Stimulated activated CD8-positive, alpha-beta memory T cell treated with anti-CD3 and anti-CD28 coated beads, Interleukin-4, amount 100 ng/mL, for 1 hour (primary cell): ENCODE measurements at places on chromosomes 5 and 9.

DNA sequence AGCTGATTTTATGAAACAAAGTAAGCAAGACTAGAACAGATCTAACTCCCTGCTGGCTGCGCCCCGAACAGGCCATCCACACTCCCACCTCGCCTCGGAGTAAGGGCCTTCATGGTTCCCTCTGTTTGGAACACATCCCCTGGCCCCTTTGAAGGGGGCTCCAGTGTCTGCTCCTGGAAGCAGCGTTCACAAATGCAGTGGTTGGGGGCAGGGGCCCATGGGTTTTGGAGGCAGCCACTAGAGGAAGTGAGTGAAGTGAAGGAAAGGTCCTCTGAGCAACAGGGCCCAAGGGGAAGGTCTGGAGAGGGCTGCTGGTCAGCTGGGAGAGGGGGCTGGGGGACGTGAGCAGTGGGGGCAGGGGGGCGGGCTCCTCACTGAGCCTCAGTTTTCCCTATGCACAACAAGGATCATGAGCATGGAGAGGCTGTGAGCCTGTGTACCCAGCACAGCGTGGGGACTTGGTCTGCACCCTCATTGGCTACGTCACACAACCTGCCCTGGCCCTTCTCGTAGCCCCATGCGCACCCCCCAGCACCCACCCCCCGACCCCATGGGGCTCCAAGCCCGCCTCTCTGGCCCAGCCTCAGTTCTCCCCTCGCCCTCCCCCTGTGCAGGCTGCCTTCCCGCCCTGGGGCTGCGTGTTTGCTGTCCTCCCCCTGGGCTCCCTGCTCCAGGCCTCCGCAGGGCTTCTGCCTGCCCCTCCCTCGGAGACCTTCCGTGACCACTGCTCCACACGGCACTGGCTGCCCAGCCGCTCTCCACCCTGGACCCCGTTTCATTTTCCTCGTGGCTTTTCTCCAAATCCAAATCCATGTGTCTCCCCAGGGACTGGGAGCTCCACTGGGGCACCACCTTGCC, 39.5 kb downstream of the RASGEF1C start:
- no peak for DNase-seq

GRCh38 chr5:60262576-60263295, 369.2 kb upstream of the PDE4D start:
- DNase-seq: no peak

DNA sequence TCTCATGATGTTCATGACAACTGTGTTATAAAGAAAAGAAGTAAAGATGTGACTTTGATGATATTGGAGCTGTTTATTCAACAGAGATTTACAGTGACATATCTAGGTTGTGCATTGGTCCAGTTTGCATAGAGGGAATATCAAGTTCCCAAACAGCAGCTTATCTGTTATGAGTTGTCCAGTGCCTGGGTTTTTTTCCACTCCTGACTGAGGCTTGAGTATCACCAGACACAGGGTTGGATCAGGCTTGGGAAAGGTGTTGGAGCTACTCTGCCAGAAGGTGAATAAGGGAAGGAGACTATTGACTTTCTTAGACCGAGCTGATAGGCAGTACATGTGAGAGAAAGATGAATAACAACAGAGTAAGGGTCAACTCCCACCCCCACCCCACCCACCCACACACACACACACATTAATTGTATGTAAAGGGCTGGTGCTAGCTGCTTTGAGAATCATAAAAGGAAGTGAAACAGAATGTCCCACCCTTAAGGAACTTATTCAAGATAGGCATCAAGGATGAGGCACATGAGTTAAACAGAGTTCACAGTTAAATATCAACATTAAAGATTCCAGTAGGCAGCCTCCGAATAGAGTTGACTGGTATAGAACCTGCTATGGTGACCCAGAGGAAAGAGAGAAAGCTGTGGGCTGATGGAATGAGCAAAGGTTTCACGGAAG, 33.0 kb upstream of the RASGRF2 start:
- no peak for DNase-seq

GRCh38 chr9:112599732-112600131, 113.1 kb downstream of the KIAA1958 start:
- DNase-seq: no peak

DNA sequence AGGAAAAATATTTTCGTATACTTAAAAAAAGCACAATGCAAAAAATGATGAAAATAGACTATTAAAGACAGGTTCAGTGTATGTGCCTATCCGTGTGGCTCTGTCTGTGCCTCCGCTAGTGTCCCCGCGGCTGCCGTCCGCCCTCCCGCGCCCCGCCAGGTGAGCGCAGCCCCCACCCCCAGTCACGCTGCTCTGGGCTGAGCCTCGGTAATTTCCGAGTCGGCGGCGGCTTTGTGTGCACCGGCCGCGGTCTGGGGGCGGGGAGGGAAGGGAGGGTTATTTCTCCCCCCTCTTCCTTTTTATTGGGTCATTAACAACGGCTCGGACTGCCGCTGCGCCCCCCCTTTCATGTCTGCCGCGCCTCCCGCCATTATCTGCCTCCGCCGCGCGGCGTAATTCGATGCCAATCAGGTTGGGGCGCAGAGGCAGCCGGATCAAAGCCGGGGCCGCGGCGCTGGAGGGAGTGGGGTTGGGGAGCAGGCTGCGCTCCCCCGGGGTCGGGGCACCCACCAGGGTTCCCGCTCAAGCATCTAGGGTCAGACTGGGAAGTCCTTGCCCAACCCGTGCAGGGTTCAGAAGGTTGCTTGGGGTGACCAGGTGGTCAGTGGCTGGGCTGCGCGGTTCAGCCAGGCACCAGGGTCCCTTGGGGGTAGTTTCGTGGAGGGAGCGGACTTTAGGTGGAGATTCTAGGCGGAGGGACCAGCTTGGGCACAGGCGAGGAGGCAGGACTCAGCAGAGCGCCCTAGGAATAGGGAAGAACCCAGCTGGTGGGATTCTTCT, 39.5 kb upstream of the PSD2 start:
- DNase-seq: no peak

GRCh38 chr9:12906646-12907045, 131.8 kb downstream of the LURAP1L start:
- DNase-seq: no peak

DNA sequence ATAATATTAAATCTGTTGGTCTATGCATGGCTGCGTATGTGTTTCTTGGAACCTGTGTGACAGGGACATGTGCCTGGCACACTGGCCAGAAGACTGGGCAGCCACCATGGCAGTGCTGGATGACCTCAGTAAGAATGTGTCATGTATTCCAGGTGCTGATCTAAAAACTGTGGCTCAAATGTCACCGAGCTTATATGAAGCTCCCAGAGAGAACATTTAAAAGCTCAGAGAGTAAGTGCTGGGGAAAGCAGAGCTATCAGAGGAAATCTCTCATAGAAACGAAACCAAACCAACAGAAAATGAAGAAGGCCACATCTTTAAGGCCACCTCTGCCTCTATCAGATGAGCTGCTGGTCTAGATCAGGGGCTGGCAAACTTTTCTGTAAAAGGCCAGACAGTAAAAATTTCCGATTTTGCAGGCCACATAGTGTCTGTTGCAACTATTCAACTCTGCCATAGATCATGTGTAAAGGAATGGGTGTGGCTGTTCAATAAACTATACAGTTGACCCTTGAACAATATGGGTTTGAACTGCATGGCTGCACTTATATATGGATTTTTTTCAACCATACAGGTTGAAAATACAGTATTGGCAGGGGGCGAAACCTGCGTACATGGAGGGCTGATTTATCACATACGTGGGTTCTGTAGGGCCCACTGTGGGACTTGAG, 31.8 kb downstream of the TSTD2 start:
- no peak for DNase-seq

DNA sequence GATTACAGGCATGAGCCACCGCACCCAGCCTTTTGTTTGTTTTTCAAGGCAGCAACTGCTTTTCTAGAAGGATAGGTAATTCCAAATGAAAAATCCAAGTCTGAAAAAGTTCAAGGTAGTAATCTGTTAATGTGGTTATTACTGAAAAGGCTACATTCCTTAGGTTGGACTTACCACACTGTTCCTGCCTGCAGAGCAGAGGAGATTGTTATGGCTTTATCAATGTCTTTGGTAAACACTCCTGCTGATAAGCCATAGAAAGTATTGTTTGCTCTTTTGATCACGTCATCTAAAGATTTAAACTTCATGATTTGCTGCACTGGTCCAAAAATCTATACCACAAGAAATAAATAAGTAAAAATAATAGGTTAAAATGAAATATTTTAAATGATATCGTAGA, 43.4 kb downstream of the ALDH1A1 start:
- DNase-seq: no peak

DNA sequence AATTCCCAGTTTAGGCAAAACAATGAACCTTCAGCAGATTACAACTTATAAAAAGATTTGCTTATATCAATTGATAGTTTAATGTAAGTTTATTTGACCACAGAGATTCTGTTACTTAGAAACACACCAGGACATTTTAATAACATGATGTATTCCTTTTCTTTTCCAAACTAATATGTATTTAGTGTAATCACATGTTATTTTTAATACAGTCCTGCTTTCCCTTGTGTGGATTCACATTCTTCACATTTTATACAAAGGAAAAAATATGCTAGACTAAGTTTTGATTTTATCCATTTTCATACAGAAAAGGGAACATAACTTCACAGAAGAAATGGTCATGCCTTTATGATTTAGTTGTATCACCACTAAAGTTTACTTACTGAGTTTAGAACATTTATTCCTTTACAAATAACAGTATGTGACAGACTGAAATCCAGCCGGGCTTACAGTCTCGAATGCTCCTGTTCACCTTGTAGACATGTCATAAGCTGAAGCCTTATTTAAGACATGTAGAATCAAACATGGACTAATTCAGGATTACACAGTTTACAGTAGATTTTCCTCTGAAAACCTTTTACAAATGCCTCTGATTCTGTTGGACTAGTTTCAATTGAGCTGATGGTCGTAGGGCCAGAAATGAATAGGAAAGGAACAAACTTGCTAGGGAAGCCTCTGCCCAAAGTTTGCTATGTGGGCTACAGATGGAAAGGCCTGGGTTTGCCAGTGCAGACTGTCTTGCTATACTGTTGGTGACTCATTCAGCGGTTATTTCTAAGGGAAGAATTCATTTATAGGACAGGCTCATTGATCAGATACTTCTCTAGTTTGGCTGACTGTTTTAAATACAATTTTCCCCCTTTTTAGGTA, 6.6 kb upstream of the ASPN start:
- DNase-seq: no peak

DNA sequence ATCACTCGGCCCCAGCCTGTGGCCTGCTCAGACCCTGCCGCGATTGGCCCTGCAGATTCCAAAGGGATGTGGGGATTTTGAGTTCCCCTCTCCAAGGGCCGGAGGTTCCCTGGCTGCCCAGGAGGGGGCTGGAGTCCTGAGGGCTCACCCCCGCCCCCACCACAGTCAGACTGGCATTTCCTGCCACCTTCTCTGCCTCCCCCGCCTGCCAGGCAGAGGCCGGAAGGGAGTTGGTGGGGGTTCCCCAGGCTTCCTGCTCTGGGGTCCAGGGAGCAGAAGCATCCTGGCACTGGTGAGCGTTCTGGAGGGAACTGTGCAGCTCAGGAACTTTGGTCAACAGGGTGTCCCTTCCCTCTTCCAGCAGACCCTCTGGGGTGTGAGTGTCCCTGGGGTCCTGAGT, 70.6 kb downstream of the RXRA start:
- DNase-seq: no peak

DNA sequence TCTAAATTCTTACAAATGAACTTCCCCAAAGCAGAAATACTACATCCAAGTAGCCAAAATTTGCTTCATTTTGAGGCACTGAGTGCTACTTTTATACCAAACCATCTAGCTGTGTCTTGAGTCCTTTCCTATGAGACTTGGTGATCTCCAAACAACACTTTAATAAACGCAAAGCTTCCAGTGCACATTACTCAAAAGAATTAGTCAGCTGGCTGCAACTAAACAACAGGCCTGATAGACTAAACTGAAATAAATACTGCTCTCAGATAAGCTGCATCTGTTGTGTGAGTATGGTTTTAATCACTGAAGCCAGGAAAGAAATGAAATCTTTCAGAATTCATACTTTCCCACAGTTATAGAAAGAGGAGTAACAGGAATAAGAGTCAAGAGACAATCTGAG, 80.3 kb downstream of the VCAN start:
- DNase-seq: no peak

DNA sequence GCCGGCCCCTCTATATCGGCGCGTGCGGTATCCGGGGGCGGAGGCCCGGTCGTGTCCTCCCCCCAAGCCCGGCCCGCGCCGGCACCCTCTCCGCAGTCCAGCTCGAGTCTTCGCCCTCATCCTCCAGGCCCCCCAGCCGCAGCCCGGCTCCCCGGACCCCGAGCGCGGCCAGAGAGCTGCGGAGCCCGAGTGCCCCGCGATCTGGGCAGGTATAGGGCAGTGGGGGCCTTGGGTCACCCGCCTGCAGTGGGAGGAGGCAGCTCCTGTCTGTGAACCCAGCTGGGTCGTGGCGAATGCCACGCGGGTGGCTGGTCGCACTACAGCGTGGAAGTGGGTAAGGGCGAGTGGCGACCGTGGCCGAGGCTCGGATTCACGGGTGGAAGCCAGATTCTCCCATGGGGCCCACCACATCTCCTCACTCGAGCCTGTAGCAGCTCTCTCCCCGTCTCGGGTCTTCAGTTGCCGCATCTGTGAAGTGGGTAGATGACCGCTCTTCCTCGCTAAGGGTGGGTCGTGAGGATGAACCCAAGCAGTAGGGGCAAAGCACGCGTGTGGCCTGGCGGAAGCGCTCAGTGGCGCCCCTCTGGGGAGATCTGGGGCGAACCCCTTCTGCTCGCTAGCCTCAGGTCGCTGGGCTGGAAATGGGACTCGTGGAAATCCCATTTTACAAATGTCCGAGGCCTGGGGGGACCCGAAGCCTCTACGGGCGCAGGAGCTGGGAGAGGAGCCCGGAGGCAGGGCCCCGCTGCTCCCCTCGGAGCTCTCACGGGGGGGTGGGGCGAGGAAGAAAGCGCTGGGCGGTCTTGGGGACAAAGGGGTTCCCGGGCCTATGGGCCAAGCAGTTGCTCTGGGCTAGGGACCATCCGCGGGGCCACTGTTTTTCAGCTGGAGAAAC, 1.9 kb downstream of the NR5A1 start:
- DNase-seq: no peak

DNA sequence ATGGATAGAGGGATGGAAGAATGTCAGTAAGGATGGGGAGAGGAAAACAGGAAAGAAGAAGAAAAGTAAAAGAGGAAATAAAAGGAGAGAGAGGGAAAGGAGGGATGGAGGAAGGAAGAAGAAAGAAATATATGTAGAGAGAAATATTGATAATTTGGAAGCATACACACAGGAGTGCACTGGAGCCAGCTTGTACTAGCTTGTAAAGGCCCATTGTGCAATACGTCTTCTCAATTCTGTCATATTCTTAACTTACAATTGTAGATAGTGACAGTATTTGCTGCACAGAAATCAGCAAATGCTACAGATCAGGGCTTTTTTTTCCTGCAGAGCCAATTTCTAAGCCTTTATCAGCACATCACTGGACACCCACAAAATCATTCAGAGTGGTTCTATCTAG, 458.8 kb upstream of the WWC1 start:
- no peak for DNase-seq

DNA sequence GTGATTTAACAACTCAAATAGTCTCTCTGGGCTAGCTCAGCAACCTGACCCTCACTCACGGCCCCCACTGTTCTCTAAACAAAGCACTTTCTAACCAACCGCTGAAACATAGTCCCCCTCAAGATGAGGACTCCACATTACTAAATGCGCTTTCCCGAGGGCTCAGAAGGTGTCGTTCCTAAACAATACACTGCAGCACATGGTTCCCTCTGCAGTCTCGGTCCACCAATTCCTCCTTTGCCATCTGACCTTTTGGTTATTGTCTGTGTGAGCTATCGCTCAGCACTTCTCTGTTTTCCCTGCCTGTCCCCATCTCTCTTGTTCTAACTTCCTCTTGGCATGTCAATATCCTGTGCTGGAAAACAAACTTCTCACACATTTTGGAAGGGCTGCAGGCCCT, 7.2 kb downstream of the EPB41L4A start:
- DNase-seq: no peak
